T1000 (cell line): ENCODE measurements at places on chromosomes 11 and 22.

DNA sequence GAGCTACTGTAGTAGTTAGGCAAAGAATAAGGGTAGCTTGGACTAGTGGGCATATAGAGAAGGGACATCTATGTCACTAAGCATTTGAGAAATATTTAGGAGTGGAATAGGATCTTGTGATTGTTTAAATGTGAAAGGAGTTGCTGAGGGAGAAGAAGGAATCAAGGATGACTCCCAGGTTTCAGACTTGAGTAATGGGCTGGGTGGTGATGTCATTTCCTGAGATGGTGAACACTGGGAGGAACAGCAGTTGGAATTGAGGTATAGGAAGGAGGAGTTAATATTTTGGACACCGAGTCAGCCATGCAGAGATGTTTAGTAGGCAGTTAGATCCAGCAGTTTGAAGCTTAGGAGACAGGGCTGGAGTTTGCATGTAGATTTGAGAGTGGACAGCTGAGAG, 40.1 kb downstream of the REXO2 start:
- DNase-seq, result no peak

GRCh38 chr11:69950120-69950519, 128.0 kb upstream of the ANO1 start:
- no peak for DNase-seq

DNA sequence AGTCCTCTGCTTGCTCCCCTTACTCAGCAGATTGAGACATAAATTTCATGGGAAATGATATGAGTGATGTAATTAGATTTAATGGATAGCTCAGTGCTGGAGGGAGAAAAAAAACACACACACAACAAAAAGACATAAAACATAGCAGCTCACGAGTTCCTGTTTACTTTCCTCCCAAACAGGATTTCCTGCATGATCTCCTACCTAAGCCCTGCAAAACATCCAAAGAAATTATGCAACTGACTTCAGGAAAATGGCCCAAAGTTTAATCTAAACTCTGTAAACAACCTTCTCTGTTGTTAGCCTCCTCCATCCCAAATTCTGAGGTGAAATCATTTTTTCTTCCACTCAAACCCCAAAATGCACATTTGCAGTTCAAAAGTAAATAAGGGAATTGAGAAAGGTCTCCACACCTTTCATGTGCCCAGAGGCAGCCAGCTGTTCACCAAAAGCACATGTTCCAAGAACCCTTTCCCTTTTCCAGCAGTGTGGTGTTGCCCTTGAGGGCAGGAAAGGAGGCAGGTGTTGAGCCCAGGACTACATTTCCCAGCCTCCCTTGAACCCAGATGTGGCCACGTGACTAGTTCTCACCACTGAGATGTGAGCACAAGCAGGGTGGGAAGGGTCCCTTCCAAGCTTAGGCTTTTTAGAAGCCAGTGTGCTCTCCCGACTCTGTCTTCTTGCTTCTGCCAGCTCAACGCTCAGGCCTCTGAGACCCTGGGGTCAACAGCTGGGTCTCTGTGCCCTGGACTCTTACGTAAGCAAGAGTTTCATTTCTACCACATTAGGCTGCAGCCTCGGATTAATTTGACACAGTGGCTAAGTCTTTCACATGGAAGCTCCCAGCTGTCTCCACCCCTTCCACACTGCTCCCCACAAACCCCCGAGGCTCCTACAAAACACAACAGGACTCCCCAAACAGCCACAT, 301.2 kb downstream of the CTTN start:
- DNase-seq, result no peak

DNA sequence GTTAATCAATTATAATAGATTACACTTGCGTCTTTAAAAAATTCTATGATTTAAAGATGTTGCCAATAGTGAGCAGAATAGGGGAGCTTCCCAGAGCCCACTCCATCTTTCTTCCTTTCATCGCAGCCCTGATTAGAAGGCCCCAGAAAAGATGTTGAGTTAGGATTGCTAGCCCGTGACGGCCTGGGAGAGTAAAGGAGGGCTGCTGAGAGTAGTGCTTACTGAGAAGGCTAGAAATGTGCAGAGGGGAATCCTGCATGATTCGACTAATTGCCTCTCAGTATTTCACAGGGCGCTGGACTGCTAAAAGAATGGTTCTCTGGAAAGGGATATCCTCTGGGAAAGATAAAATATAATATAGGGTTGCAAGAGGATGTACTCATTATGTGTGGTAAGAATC, 160.5 kb downstream of the C11orf87 start:
- DNase-seq, result no peak

DNA sequence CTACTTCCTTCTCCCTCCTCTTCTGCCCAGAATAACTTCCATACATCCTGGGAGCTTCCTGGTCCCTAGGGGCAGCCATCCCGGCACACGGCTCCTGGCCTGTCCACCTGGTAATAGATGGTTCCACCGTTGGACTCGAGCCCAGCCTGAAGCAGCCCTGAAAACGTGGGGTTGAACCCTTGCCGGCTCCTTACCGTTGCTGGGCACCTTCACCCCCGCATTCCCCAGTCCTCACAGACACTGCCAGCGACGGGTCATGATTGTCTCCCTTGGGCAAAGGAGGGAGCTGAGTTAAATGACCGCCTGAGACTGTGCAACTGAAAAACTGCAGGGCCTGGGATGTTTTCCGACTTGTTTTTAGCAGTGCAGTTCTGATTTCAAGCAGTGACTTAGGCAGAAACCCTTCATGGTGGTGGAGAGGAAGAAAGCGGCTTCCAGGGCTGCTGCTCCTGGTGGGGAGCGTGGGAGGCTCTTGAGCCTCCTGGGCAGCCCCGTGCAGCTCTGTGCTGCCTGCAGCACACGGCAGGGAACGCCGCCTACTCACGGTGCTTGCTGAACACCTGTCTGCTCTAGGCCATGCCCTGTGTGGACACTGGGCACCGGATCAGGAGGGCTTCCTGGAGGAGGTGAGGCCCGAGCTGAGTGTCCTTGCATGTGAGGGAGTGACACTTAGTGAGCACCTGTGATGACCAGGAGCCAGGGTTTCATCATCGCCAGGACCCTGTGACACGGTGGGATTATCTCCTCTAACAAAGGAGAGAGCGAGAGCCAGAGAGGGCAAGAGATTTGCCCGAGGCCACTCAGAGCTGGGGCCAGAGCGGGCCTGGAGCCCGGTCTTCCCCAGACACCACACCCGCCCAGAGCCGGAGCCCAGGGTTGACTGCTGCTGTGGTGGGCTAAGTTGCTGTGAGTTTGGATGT, 77.4 kb downstream of the FBLN1 start:
- DNase-seq, result no peak

- DNase-seq, result no peak
These were observed 15.6 kb upstream of the MFNG start for GRCh38 chr22:37501610-37502341.

DNA sequence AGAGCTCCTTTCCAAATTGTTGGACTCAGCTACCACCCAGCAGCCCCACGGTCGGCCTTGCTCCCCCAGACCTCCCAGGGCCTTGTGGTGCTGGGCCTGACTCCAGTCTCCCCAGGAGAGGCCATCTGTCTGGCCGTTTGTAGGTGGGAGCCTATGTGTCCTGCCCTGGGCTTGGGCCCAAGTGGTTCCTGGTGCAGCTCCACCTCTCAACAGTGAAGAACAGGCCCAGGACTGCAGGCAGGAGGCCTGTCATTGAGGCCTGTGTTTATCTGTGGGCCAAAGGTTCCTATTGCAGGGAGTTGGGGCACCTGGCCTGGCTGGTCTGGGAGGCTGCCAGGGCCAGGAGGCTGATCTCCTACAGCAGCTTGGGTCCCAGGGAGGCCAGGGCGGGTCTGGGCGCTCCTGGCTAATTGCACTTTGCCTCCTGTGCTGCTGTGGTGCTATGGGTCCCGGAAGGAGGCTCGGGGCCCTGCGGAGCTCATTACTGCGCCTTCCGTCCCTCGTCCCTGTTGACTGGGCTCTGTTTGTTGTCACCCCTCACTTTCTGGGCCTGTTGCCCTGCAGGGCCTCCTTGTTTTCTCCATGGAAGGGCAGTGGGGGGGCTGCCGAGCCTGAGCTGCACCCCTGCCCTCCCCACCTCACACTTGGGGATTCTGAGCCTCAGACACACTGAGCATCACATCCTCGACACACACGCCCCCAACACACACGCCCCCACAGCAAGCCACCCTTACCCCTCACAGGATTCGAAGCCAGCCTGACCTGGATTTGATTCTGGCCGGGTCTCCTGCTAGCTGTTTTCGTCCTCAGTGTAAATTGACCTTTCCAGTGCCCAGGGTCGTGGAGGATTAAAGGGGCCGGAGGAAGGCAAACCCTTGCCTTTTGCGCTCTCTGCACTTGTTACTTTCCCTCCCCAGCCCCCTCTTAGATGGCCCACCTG, 6.8 kb upstream of the OMP start:
- no peak for DNase-seq
